ENCODE measurements at places on chromosomes 3 and 15.
A peak's percentile ranks its signal among the peaks of the same experiment; 100 is the strongest.

GRCh38 chr3:64306745-64307144, 81.5 kb upstream of the PRICKLE2 start:
- no peaks in the 10 kb centered on the region for H3K27me3 ChIP-seq
- H3K27ac ChIP-seq = no peak overlapping the region
- no peak for DNase-seq
- H3K36me3 ChIP-seq = no peaks in the 10 kb centered on the region
- H3K4me3 ChIP-seq = no peak overlapping the region

DNA sequence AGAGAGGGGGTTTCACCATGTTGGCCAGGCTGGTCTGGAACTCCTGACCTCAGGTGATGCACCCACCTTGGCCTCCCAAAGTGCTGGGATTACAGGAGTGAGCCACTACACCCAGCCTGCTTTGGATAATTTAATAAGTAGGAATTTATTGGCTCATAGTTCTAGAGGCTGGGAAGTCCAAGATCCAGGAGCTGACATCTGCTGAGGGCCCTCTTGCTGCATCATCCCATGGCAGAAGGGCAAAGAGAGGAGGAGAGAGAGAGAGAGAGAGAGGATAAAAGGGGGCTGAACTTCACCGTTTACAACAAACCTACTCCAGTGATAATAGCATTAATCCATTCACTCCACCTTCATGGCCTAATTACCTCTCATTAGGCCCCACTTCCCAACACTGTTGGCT, 62.0 kb upstream of the HES1 start:
- DNase-seq = no peak
- H3K27me3 ChIP-seq = peaks cover 20% of the 10 kb centered on the region
- H3K36me3 ChIP-seq = no peaks in the 10 kb centered on the region
- no peaks in the 10 kb centered on the region for H3K4me1 ChIP-seq

GRCh38 chr15:99613887-99614647, 48.3 kb downstream of the MEF2A start:
- no peaks in the 10 kb centered on the region for H3K27me3 ChIP-seq
- peaks cover 18% of the 10 kb centered on the region for H3K4me1 ChIP-seq
- H3K27ac ChIP-seq = no peak overlapping the region
- H3K36me3 ChIP-seq = no peaks in the 10 kb centered on the region
- DNase-seq = no peak

DNA sequence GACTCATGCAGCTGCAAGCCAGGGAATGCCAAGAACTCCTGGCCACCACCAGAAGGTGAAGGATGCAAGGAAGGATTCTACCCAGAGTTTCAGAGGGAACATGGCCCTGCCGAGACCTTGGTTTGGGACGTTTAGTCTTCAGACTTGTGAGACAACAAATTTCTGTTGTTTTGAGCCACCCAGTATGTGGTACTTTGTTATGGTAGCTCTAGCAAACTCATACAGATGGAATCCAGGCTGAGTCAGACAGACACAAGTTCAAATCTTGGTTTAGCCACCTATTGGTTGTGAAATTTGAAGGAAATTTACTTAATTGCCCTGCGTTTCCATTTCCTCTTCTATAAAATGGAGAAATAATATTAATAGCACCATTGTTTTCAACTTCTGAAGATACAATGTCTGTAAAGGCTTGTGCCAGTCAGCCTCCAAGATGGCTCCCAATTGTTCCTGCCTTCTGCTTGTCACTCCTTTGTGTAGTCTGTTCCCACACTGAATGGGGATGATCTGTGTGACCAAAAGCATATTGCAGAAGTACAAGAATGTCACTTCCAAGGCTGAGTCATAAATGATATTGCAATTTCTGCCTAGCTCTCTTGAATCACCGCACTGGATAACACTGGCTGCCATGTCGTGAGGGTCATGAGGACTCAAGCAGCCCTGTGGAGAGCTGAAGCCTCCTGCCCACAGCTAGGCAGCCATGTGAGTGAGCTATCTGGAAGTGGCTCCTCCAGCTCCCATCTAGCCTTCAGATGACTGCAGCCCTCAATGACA, 223.5 kb upstream of the PROK2 start:
- H3K4me3 ChIP-seq = peak overlapping the region; percentile 44
- H3K4me1 ChIP-seq = peaks cover 3% of the 10 kb centered on the region
- H3K27ac ChIP-seq = no peak overlapping the region
- no peak for DNase-seq
- no peaks in the 10 kb centered on the region for H3K27me3 ChIP-seq

GRCh38 chr15:75479670-75480069, 28.2 kb upstream of the SIN3A start:
- H3K4me1 ChIP-seq = peaks cover 2% of the 10 kb centered on the region
- no peaks in the 10 kb centered on the region for H3K27me3 ChIP-seq
- DNase-seq = no peak
- H3K27ac ChIP-seq = no peak overlapping the region

DNA sequence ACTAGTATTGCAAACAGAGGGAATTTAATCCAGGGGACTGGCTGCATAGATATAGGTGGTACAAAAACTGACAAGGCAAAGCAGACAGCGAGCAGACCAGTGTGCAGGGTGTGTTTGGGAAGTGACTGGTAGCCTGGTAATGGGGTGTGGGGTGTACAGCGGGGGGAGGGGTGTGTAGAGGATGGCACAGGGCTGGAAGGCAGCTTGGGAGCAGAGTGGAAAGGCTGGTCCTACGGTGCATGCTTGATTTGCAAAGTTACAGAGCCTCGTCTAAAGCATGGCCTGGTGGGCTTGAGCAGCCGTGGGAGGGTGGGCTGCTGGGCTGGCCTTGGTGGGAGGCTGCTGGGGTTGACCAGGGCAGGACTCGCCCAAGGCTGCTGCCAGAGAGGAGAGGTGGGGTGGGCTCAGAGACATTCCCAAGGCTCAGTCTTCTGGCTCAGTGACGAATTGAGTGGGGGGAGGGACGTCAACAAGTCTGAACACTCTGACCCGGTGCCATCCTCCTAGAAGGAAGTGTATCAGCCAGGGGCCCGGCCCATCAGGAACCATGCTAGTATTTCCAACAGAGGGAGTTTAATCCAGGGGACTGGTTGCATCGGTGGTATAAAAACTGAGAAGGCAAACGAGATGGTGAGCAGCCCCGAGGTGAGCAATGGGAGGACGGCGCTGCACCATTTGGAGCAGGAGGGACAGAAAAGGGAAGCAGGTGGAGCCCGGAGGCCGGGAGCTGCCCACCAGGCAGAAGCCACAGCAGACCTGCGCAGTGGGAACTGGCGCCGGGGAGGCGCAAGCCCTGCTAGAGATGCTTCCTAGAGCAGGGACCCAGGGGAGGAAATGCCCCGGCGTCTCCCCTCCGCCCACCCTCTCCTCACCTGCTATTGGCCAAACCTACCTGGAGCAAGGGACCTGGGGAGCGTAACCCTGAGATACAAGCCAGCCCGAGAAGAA, 29.2 kb downstream of the CPN2 start:
- H3K27ac ChIP-seq = no peak overlapping the region
- peaks cover 7% of the 10 kb centered on the region for H3K27me3 ChIP-seq
- no peak overlapping the region for H3K4me3 ChIP-seq

DNA sequence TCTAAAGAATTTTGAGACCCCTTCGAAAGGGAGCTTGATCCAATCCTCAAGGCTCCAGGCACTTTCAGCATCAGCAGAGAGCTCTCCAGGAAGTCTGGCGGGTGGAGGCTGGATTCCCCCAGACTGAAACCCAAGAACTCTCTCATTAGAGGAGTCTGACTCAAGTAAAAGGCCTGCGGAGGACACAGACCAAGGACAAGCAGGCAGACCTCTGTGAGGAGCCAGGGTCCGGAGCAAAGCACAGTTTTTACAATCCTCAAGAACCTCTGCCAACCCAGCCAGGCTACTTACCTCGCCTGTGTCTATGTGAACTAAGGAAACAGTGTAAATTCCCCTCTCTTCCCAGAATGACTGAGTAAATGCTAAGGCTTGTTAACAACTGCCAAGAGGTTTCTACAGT, 86.2 kb downstream of the FBN1 start:
- no peak overlapping the region for H3K27ac ChIP-seq
- no peaks in the 10 kb centered on the region for H3K27me3 ChIP-seq
- no peak for DNase-seq
- H3K4me1 ChIP-seq = peaks cover 13% of the 10 kb centered on the region
- no peak overlapping the region for H3K4me3 ChIP-seq

DNA sequence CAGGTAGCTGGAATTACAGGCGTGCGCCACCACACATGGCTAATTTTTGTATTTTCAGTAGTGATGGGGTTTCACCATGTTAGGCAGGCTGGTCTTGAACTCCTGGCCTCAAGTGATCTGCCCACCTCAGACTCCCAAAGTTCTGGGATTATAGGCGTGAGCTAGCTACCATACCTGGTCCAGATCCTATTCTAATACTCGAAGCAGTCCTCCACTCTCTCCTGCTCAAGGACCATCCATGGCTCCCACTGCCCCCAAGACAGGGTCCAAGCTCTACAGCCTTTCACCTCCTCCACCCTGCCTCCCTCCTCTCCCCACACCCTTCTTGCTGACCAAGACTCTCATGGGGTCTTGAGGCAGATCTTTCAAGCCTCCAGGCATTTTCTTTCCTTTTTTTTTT, 12.6 kb upstream of the GRIP2 start:
- no peak for DNase-seq
- peaks cover 19% of the 10 kb centered on the region for H3K4me1 ChIP-seq
- peaks cover 19% of the 10 kb centered on the region for H3K27me3 ChIP-seq
- H3K27ac ChIP-seq = peak overlapping the region; percentile 42

DNA sequence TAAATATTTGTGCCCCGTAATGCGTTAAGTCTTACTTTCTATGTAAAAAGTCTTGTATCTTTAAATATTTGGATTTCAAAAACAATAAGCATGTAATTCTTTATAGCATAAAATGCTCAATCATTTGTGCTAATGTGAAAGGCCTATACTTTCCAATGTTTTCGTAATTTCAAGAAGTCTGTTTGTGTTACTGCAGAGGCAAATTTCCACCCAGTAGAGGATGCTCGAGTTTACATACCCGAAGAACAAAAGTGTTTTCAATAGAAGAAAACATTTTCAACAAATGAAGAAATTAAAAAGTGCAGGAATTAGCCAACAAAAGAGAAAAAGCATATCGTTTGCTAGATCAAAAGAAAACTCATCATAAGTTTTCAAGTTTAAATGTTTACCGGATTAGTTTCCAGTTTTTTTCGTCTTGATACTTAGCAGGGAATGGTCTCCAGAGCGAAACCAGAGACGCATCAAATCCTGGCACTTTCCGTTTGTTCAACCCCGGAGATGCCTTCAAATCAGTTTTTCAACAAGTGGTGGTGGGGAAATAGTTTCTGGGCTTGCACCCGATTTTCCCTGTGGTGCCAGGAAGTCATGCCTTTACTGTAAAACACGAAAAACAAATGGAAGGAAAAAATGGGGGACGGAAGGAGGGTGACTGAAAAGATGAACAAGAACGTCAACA, 1.0 kb downstream of the CGGBP1 start:
- peak overlapping the region; percentile 87 for H3K27ac ChIP-seq
- DNase-seq = no peak
- peaks cover 8% of the 10 kb centered on the region for H3K27me3 ChIP-seq
- peaks cover 25% of the 10 kb centered on the region for H3K36me3 ChIP-seq
- peaks cover 28% of the 10 kb centered on the region for H3K4me1 ChIP-seq
- peak overlapping the region; percentile 89 for H3K4me3 ChIP-seq

GRCh38 chr3:119643528-119643927, 16.9 kb downstream of the POPDC2 start:
- H3K27me3 ChIP-seq = peaks cover 3% of the 10 kb centered on the region
- no peak overlapping the region for H3K4me3 ChIP-seq
- no peaks in the 10 kb centered on the region for H3K36me3 ChIP-seq

DNA sequence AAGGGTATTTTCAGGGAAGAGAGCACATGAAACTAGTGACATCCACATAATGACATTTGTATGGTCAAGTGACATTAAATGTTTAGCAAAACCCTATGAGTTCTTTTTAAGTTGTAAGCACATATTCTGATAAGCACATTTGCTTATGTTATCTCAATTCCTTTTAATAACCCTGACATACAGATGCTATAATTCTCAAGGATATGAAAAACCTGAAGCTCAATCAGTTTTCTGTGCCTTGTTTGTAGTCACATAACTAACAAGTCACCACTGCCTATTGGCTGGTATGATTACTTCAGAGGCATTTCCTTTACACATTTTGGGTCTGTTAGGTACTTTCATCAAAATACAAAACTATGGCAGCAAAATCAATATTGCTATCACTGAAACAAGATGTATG, 74.1 kb downstream of the FAIM start:
- no peak overlapping the region for H3K27ac ChIP-seq
- no peaks in the 10 kb centered on the region for H3K4me1 ChIP-seq
- H3K27me3 ChIP-seq = no peaks in the 10 kb centered on the region
- H3K4me3 ChIP-seq = no peak overlapping the region
- no peak for DNase-seq

GRCh38 chr15:37059086-37059485, 41.3 kb downstream of the MEIS2 start:
- no peak for DNase-seq
- H3K27ac ChIP-seq = no peak overlapping the region
- H3K4me3 ChIP-seq = no peak overlapping the region
- no peaks in the 10 kb centered on the region for H3K27me3 ChIP-seq
- H3K36me3 ChIP-seq = no peaks in the 10 kb centered on the region

- DNase-seq = no peak
- no peak overlapping the region for H3K27ac ChIP-seq
- peaks cover 2% of the 10 kb centered on the region for H3K27me3 ChIP-seq
- peaks cover 11% of the 10 kb centered on the region for H3K4me1 ChIP-seq
- H3K36me3 ChIP-seq = no peaks in the 10 kb centered on the region
Measured at GRCh38 chr3:64083575-64083974, 60.3 kb upstream of the PSMD6 start.

- no peaks in the 10 kb centered on the region for H3K4me1 ChIP-seq
- H3K27me3 ChIP-seq = no peaks in the 10 kb centered on the region
- DNase-seq = no peak
- H3K36me3 ChIP-seq = no peaks in the 10 kb centered on the region
Measured at GRCh38 chr3:117893638-117894037, 1141.0 kb downstream of the IGSF11 start.

- H3K4me3 ChIP-seq = no peak overlapping the region
- no peaks in the 10 kb centered on the region for H3K27me3 ChIP-seq
- DNase-seq = no peak
- no peaks in the 10 kb centered on the region for H3K4me1 ChIP-seq
- no peak overlapping the region for H3K27ac ChIP-seq
Measured at GRCh38 chr15:91930092-91930491, 76.6 kb downstream of the SLCO3A1 start.

DNA sequence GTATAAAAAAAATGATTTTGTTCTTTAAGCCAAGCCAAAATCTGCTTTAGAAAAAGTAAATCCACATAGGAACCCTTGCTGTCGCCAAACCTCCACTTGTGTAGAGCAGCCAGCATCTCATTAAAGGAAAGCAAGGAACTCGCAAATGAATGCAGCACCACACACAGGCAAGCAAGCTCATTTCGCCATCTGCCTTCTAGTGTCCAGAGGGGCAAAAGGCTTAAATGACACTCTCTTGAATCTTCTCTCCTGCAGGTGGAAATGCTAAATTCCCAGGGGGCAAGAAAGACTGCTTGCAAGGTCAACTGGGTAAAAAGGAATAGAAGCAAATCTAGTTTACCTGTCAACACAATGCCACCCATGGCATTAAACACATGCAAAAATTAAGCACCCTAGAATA, 2.4 kb downstream of the MB21D2 start:
- peak; percentile 10 for DNase-seq
- peaks cover 8% of the 10 kb centered on the region for H3K4me1 ChIP-seq
- peaks cover 4% of the 10 kb centered on the region for H3K36me3 ChIP-seq
- peaks cover 8% of the 10 kb centered on the region for H3K27me3 ChIP-seq
- H3K4me3 ChIP-seq = no peak overlapping the region
- H3K27ac ChIP-seq = no peak overlapping the region

GRCh38 chr15:99224372-99225214, 24.8 kb downstream of the TTC23 start:
- no peak overlapping the region for H3K27ac ChIP-seq
- H3K27me3 ChIP-seq = no peaks in the 10 kb centered on the region
- H3K4me3 ChIP-seq = no peak overlapping the region
- no peak for DNase-seq
- peaks cover 23% of the 10 kb centered on the region for H3K36me3 ChIP-seq
- no peaks in the 10 kb centered on the region for H3K4me1 ChIP-seq

All from endothelial cell (in vitro differentiated cells).